ENCODE measurements at places on chromosomes 5 and 9.

DNA sequence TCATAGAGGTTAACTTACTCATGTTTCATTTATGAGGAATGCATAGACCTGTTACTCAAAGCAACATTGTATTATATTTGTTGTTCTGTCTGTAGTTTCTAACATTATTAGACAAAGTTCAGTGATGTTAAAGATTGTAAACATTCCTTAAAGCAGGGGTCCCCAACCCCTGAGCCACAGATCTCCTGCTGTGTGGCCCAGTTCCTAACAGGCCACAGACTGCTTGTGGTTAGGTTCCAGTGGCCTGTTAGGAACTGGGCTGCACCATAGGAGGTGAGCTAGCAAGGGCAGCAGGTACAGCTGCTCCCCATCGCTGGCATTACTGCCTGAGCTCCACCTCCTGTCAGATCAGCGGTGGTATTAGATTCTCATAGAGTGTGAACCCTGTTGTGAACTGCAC is 181.1 kb downstream of the KDM4C start:
- DNase-seq: no peak

DNA sequence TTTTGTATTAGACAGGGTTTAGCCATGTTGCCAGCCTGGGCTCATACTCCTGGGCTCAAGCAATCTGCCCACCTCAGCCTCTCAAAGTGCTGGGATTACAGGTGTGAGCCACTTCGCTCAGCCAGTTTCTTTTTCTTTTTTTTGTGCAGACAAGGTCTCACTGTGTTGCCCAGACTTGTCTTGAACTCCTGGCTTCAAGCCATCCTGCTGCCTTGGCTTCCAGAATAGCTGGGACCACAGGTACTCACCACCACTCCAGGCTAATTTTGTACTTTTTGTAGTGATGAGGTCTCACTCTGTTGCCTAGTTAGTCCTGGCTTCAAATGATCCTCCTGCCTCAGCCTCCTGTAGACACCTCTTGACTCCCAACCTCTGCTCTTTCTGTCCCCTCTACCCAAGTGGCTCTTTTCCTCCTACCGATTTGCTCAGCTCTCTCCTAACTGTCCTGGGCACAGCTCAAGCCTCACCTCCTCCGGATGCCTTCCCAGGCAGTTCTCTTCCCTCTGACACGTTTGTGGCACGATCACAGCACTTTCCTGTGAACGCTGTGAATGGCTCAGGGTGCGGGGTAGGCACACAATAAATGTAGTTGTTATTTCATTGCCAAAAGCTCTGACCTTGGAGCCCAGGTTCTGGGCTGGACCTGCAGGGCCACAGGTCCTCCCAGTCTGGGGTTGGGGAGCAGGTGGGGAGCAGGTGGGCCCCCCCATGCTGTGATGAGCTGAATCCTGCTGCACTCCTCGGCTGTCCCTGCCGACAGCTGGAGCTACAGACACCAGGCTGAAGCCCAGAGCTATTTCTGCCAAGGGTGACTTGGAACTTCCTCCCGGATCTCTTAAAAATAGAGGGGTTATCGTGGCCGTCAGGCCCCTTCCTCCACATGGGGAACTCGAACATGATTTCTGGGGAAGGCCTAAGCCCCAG is 23.9 kb downstream of the GFI1B start:
- DNase-seq: no peak

DNA sequence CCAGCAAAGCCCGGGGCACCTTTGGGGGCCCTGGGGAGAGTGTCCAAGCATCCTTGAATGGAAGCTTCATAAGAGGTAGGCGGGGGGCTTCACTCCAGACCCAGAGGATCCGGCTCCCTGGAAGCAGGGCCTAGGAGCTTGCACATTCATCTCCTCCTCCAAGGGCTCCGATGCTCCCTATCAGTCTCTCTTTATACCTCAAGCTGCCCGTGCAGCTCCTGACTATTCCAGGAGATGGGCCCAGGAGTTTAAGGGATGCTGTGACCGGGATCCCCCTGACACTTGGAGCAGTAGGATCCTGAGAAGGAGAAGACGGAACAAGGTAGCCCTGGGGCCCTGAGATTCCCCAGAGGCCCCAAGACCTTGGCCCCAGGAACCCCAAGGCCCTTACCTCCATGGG is 25.9 kb downstream of the CSF1R start:
- DNase-seq: no peak

GRCh38 chr5:75340714-75341478 is 3.9 kb downstream of the HMGCR start:
- DNase-seq: no peak

DNA sequence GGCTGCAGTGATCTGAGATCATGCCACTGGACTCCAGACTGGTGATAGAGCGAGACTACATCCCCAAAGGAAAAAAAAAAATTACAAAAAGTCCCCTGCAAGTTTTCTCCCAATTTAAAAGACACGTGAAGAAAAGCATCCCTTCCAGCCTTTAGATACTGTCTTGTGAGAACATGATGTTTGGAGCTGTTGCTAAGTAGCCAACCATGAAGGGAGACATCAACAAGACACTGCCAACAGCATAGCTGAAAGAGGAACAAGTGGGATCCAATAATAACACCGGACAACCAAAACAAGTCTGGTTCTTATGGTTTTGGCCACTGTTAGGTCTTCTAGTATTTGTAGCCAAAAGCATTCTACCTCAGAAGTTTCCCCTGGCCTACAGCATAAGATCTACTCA is 118.9 kb upstream of the CCDC180 start:
- no peak for DNase-seq

DNA sequence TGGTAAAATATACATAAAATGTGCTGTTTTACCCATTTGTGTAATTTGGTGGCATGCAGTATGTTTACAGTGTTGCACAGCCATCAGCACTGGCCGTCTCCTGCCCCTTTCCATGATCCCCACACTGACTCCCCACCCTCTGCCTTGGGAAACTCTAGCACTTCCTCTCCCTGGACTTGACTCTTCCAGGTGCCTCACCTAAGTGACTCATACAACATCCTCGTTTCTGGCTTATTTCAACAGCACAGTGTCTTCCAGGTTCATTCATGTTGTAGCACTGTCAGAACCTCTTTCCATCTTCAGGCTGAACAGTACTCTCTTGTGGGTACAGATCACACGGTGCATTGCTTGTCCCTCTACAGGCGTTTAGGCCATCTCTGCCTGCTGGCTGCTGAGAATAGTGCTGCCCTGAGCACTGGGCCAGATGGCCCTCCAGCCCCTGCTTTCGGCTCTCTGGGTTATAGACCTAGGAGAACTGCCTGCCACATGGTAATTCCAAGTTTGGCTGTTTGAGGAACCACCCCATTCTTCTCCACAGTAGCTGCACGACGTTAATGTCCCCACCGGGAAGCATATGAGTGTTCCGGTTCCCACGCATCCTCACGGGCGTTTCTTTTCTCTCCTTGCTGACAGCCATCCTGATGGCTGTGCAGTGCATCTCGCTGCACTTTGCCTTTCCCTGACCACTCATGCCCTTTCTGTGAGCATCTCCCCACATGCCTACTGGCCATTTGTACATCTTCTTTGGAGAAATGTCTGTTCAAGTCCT is 211.8 kb downstream of the FANCC start:
- no peak for DNase-seq

DNA sequence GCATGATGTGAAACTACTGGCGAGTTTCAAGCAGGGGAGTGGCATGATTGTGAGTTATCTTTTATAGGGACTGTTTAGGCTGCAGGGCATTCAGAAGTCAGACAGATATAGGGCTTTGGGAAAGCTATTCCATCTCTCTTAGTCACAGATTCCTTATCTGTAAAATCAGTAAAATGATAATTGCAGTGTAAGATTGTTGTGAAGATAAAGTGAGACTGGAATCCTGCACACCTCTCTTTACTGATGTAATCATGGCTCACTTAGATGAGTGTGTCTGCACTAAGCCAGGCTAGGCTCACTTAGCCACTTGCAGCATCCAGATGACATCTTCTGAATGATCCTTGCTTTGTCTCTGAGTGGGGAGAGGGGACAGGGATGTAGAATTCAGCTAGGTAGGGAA is 81.8 kb upstream of the MAMDC2 start:
- DNase-seq: no peak
